PC-3 (cell line): ENCODE measurements at places on chromosomes 11 and 22.
A peak's percentile ranks its signal among the peaks of the same experiment; 100 is the strongest.

- DNase-seq, result no peak
These were observed 202.8 kb downstream of the MN1 start for GRCh38 chr22:27598792-27599191.

- DNase-seq, result no peak
These were observed 21.9 kb upstream of the PPP2R1B start for GRCh38 chr11:111788051-111788450.

DNA sequence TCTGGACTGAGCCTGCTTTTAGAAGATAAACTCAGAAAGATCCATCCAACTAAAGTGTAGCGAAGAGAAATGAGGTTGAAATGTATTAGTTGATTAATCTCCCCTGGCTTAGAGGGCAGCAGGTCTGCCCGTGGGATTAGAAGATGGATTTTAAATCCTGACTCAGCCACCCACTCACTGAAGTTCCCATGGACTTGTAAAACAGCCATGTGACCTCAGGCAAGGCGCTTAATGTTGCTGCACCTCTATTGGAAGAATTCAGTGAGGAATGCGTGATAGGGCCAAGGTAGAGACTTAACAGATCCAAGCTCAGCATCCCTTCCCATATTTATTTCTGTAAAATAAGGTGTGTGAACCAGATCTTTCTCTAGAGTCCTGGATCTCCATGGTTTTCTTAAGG, 45.1 kb upstream of the ELF5 start:
- DNase-seq, result no peak

- peak; percentile 32 for DNase-seq
These were observed 26.7 kb downstream of the INTS4 start for GRCh38 chr11:77967753-77968152.

DNA sequence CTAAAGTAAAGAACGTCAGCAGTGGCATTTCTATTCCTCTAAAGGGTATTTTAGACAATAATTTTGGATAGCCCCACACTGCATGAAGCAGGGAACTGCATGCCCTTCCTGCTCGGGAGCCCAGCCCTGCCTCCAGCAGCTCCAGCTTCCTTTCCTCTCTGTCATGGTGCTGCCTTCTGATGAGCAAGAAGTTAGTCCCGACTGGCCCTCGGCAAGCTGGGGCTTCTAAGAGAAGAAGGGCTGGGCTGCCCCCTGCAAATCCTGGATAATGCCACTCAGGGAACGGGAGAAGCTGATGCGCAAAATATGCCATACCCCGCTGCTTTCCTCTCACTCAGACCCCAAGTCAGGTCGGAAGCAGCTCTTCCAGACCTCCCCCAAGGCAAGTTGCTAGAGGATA, 296.4 kb downstream of the ETS1 start:
- DNase-seq, result no peak

GRCh38 chr11:20109731-20110445, 50.4 kb downstream of the DBX1 start:
- no peak for DNase-seq

DNA sequence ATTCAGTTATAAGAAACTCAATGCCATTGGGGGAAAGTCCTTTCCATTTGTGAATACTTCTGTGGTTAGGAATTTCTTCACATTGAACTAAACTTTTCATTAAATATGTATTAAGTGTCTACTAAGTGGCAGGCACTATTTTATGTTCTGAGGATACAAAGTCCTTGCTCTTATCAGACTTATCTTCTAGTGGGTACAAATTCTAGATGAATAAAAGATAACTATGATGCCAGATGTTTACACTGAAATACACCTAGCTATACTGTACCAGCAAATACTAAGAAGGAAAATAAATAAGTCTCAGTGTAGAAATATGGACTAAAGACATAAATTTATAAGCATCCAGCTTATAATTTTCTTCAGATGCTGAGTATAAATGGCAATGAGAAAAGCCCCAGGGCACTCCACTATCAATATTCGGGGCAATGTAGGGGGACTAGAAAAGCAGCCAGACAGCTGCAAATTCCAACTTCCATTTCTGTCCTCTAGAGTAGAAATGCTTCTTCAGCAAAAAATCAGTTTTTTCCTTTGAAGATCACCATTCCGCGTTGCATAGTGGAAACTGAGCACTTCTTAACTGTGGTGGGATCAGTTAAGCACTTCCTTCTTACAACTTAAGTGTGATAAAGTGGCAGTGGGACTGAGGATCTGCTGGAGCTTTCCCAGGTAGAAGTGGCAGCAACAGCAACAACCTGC, 11.8 kb upstream of the BIRC3 start:
- no peak for DNase-seq

DNA sequence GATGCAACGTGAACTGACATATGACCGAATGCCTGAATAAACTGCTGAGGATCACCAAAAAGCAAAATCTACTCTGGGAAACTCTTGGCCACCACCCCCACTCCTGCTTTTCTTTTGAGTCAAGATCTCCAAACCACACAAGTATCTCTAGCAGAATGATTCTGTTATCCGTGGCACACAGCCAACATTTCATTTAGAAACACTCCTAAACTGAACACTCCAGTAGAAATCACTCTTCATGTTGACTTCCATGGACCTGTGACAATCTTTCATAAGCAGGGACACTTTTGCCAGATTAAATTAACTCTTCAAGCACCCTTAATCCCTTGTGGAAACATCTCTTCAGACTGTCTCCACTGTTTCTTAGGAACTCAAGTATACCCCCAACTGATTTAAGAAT, 44.4 kb downstream of the VSIG10L2 start:
- peak; percentile 20 for DNase-seq

- DNase-seq, result no peak
These were observed 161.6 kb upstream of the SESN3 start for GRCh38 chr11:95392644-95393043.

DNA sequence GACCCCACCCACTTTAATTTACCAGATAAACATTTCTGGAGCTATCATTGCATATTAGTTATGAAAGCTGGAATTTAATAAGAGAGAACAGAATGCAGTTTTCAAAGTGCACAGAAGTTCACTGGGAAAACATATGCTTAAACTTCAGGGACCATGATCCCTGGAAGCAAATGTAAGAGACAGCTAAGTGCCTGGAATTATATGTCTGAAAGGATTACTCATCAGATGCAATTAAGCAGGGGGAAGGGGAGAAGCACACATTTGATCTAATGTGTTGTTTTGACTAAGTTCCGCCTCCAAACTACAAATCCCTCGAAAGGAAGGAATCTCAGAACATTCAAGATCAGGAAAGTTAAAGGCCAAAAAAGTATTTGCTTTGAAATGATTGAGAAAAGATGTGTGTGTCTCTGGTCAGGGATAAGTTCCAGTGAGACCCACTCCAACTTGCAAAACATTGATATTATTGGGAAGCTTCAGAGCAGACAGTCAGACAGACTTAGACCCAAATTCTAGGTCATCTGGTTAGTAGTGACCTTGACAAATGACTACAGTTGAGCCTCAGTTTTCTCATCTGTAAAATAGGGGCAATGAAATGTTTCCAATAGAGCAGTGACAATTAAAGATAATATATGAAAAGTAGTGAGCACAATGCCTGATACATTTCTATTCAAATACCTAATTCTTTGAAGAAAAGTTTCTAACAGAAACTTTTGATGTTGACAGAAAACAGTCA, 147.6 kb downstream of the ME3 start:
- peak; percentile 50 for DNase-seq

GRCh38 chr11:1825785-1826451, 8.9 kb upstream of the SYT8 start:
- no peak for DNase-seq

- no peak for DNase-seq
These were observed 39.9 kb downstream of the PTPRJ start for GRCh38 chr11:48020092-48020755.

- DNase-seq, result no peak
These were observed 460.9 kb downstream of the METTL15 start for GRCh38 chr11:28569106-28569505.

GRCh38 chr11:132365650-132366049, 995.2 kb downstream of the NTM start:
- DNase-seq, result no peak

DNA sequence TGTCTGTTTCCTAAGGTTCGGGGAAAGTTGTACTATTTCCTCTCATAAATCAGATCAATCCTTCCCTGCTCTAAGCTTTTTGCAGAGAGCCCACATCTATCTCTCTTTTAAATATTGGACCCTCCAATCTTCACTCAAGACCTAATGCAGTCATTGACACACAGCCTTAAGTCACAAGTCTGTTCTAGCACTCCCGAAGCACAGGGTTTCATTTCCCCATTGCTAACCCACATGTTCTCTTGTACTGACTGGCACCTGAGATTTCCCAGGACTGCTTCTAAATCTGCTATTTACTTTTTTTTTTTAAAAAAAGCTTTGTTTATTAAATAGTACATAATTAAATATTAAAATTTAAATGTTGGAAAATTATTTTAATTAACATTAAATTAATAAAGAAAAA, 674.7 kb downstream of the TBC1D22A start:
- DNase-seq, result no peak

GRCh38 chr11:35403765-35404387, 15.5 kb downstream of the SLC1A2 start:
- no peak for DNase-seq

- DNase-seq, result no peak
These were observed 91.5 kb downstream of the MIAT start for GRCh38 chr22:26748845-26749244.

- DNase-seq, result no peak
These were observed 10.9 kb upstream of the ADA2 start for GRCh38 chr22:17229991-17230630.

DNA sequence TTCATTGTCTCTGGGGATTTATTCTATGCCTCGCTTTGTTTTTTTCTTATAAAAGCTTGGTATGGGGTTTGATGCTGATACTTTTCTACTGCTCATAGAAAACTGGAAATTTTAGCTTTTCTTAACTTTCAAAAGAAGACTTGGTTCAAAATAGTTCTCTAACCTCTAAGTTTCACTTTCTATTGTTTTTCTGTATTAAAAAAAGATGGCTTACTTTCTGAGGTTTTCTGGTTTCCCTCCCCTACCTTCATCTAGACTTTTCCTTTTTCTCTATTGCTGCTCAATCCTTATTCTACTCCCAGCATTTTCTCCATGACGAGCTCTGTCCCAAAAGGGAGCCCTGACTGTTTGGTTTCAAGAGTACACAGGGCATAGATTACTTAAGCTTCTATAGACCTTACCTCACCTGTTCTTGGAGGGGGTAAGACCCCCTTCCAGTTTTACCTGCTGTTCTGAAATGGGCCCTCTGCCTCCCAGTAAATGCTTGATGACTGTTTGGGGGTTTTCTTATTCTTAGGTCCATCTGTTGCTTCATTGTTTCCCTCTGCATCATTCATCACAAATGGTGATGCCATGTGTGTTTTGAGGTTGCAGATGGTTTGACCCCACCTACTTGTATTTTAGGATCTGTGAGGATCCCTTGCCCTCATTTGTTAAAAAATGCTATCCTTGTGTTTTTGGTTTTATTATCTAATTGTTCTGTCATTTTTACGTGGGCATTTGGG, 29.5 kb downstream of the DNHD1 start:
- DNase-seq, result no peak

DNA sequence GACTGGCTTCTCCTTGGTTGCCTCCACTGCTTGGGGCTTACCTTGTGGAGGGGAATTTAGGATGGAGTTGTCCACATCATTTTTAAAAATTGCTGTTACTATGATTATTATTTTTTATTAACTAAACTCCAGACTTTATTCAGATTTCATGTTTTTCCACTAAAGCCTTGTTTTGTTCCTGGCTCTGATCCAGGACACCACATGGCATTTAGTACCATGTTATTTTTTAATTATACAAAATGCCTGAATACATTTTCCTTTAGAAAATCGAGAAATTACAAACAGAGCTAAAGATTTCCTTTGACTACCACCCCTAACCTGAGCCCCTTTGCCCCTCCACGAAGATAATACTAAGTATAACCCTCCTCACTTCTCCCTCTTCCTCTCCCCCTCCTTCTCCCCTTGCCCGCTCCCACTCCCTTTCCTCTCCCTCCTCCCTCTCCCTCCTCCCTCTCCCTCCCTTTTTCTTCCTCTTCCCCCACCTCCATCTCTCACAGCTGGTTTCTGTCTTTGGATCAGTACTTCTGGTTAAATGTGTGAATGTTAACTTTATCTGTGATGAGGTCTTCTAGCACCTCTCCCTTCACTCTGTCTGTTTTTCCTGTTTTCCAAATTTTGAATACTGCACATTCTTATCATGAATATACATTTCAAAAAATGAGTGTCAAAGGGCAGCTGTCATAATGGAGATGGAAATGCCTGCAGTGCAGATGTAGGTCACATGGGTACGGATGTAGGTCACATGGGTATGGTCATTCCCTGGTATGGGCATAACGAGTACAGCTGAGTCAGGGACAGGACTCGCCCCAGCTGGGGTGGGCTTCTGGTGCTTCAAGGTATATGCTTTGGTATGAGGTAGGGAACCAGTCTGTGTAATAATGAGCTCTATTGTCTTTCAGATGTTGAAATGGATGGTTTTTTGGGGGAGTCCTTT, 54.4 kb upstream of the OR4B1 start:
- no peak for DNase-seq

GRCh38 chr11:134266841-134267251, 9.3 kb upstream of the GLB1L3 start:
- peak; percentile 97 for DNase-seq

GRCh38 chr11:61756452-61757212, 4.2 kb downstream of the MYRF start:
- peak; percentile 65 for DNase-seq

DNA sequence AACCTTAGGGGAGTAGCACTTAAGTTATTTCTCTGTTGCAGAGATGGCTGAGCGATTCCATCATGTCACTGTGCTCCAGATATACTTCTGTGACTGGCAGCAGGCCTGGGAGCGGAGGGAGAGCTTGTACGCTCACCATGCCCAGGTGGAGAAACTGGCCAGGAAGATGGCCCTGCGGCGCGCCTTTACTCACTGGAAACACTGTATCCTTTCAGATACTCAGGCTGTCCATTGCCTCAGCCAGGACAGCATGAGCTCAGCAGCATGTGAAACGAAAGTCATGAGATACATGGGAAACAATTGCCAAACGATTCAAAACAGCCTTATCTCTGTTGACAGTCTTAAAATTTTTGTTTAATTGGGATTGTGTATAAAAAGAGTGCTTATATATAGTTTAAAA, 78.9 kb downstream of the SFI1 start:
- DNase-seq, result no peak

- DNase-seq, result no peak
These were observed 3.2 kb downstream of the TUBA8 start for GRCh38 chr22:18113680-18114394.
